ENCODE measurements at places on chromosomes 5 and 9.

DNA sequence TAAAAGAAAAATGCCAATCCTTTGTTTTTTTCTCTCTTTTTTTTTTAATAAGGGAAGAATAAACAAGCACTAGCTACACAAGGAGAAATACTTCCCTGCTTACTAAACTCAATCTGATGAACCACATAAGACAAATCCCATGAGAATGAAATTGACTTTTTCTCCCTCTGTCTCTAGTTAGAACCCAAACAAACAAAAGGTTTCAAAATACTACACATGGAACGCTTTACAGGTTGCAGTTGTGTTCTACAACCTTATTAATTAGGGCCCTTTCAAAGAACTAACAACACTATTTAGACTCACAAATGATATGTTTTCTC is 124.5 kb downstream of the PDE4D start:
- DNase-seq = no peak

- DNase-seq = no peak
Observed at GRCh38 chr5:32387211-32387610, 57.3 kb downstream of the ZFR start.

GRCh38 chr5:38745836-38746732 is 99.7 kb upstream of the OSMR start:
- no peak for DNase-seq

GRCh38 chr9:132234535-132234934 is 72.7 kb downstream of the NTNG2 start:
- DNase-seq = no peak

DNA sequence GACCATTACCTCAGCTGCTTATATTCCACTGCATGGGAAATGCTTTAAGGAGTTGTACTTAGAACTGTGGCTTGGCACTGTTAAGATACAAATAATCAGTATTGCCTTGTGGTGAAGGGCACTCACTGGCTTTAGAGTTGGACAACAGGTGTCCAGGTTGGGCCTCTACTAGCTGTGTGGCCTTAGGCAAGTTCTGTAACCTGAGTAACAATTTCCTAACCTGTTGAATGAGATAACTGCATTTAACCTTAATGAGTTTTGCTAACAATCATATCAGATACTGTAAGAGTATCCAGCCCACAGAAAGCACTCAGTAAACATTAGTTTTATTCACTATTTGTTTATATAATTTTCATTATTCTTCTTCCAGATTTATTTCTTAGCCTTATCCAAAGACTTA is 17.2 kb upstream of the HK3 start:
- DNase-seq = no peak

Measured in G401 (cell line).